CMK (cell line): ENCODE measurements at places on chromosomes 4 and X.

GRCh38 chr4:131650951-131651350, 1498.1 kb upstream of the PCDH10 start:
- no peak for DNase-seq

DNA sequence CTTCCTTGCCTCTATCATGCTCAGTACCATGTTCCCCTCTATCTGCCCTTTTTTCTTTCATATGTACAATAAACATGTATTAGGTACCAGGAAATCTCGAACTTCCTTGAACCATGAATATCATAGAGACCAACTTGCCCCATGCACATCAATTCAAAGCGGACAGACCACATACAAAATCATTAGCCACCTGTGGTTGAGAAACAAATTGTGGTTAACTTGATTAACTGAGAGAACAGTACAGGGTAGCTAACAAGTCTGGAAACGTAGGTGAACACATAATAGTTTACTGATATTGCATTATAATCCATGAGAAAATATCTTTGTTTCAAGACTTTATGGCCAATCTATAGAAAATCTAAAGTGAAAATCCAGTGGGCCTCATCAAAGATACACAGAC, 8.2 kb downstream of the CASP3 start:
- no peak for DNase-seq

DNA sequence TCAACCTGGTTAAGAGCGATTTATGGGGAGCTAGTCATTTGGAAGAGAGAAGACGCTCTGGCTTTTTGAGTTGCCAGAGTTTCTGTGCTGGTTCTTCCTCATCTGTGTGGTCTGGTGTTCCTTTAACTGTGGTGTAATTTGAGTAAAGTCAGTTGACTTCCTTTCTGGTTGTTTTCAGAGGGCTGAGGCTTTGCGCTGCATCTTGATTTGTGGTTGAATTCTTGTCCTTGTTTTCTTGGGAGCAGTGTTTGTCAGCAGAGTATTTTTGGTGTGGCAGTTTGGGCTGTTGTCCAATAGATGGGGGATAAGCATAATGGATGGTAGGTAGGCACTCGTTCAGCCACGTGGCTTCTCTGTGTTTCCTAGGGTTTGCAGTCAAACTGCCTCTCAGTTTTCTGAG, 2143.2 kb upstream of the TENM3 start:
- no peak for DNase-seq

- DNase-seq = no peak
Measured at GRCh38 chr4:6907658-6908191, 1.9 kb upstream of the TBC1D14 start.

- no peak for DNase-seq
Measured at GRCh38 chrX:67574696-67575095, 30.9 kb downstream of the AR start.

GRCh38 chr4:60948008-60948407, 252.1 kb upstream of the ADGRL3 start:
- DNase-seq = no peak

DNA sequence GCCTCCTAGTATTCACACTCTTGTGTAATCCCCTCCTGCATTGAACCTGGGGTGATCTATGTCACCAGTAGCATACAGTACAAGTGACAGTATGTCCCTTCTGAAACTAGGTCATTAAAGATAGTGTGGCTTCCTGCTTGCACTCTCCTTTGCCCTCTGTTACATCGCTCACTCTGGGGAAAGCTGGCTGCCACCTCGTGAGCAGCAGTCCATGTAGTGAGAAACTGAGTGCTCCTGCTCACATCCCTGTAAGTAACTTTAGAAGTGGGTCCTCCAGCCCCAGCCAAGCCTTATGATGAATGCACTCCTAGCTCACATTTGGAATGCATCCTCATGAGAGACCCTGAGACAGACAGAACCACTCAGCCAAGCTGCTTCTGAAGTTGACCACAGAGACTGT, 89.8 kb upstream of the TNIP3 start:
- no peak for DNase-seq

- no peak for DNase-seq
Measured at GRCh38 chr4:83603129-83603528, 67.2 kb downstream of the GPAT3 start.

DNA sequence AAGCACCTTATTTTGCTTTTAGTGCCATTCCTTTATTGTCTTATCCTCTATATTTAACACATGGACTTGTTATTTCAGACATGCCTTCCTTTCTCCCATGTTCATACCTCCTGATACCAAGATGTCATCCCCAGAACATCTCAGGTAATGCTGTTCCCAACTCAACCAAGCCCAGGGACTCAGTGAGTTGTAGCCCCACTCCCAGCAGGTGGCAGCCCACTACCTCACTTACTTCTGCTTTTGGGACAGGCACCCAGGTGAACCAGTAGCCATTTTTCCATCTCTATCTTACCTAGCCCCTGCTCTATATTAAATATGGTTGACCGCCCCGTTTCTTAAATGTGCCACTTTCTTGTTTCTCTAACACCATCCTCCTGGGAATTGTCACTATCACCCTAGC, 199.0 kb downstream of the DCHS2 start:
- no peak for DNase-seq

- no peak for DNase-seq
Measured at GRCh38 chr4:188246488-188246887, 107.2 kb downstream of the TRIML1 start.

DNA sequence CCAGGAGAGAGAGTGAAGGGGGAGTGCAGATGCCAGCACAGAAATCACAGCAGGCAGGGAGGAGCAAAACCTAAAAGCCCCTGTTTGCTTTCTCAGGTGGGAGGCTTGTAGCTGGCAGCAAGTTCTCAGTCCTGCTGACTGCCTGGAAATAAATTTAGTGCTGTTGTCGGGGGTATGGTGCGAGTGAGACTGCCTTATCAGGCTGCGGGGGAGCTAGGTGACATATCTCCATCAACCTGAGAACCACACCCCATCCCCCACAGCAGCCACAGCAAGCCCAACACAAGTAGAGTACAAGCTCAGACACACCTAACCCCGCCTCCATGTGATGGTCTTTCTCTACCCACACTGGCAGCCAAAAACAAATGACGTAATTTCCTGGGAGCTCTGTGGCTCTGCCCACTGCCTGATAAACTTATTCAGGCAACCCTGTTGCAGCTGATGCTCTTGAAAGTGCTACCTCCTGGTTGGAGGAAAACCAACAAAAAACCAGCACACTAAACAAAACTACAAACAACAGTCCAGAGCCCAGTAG, 953.4 kb upstream of the NDST4 start:
- no peak for DNase-seq

DNA sequence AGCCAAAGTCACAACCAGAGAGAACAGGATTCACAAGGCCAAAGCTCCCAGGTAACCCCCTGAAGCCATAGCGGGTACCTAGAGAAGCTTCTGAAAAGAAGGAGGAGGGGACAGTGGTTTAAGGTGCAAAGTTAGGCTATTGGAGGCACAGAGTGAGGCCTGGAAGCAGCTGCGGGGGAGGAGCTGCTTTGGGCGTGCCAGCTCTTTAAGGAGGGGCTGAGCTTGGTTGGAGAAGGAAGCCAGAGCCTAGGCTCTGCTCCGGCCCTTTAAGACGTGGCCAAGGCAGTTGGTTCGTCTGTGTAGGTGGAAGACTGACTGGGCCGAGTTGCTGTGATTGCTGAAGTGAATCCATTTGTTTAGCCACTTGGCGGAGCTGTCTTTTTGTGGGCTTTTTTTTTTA, 1.5 kb downstream of the KLF8 start:
- no peak for DNase-seq

DNA sequence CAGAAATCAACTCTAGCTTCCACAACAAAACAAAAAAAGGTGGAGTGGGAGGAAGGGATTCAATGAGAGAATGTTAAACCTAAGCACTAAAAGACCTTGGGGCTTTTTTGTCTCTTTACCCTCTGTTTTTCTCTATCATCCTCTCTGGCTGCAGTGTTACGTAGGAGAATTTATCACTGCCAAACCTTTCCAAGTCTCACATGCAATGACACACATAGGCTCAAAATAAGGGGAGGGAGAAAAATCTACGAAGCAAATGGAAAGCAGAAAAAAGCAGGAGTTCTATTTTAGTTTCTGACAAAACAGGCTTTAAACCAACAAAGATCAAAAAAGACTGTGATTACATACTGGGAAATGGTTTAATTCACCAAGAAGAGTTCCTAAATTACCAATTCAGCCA, 152.1 kb downstream of the ADGRA3 start:
- no peak for DNase-seq

- DNase-seq = no peak
Measured at GRCh38 chr4:185559915-185560281, 24.6 kb upstream of the PDLIM3 start.

DNA sequence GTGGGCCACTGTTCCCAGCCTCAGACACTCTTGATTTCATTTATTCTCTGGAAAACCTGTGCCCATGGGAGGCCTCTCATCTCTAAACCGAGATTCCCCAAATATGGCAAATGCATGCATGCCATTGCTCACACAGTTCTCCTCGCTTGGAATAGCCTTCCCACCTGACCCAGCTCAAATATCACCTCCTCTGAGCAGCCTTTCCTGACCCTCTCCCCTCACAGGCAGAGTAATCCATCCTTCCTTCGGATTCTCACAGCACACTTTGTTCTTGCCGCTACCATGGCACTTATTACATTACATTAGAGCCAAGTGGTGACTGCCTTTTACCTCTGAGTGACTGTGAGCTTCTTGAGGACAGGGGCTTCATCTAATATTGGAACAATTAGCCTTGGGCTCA, 209.5 kb downstream of the HS6ST2 start:
- no peak for DNase-seq

GRCh38 chrX:19629541-19629940, 114.2 kb upstream of the MAP3K15 start:
- no peak for DNase-seq

DNA sequence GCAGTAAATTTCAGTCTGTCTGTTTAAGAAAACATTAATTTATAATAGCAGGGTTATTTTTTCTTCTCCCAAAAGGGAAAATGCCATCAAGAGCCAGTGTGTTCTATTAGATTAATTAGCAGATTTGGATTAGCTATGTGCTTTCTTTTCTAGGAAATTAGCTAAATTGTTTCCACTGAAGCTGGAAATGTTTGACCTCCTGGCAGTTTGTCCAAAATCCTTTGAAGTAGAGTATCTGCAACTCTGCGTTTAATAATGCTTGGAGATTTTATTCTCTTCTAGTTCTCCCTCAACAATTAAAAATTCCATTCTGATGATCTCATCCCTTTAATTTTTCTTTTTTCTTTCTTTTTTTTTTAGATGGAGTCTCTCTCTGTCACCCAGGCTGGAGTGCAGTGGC, 27.1 kb upstream of the HOPX start:
- DNase-seq = no peak

DNA sequence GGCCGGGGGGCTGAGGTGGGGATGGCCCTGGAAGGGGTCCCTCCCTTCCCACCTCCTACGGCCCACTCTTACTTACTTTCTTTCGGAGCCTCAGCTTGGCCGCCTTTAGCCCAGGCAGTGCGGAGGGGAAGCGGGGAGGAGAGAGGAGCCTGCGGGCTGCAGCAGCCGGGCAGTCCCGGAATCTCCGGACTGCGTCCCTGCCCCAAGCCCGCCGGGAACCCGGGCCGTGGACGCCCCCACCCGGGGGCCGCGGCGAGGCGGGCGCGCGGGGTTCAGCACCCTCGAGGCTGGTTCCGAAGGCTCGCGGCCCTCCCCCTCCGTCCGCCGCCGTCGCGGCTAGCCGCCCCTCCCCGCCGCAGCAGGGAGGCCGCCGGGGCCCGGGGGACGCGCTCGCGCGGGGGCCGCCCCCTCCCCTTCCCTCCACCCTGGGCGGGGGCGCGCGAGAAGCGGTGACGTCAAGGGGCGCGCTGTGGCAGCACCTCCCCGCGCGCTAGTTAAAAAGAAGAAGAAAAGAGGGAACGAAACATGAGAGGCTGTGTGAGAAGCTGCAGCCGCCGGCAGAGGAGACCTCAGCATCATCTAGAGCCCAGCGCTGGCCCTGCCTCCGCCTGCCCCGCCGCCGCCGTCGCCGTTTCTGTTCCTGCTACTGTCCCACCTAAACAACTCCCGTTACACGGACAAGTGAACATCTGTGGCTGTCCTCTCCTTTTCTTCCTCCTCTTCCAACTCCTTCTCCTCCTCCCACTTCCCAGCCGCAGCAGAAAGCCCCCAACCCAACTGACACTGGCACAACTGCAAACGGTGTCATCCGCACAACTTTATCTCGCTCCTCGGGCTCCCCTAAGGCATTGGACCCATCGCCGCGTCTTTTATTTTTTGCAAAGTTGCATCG, at the start of gene HHIP:
Gene HHIP, plus strand, starts transcription at position 526 of the 892 bp plus-strand sequence. CDS start 520 bp downstream, outside the sequence.
- DNase-seq = no peak

- no peak for DNase-seq
Measured at GRCh38 chr4:80268936-80269335, 2.5 kb downstream of the FGF5 start.

DNA sequence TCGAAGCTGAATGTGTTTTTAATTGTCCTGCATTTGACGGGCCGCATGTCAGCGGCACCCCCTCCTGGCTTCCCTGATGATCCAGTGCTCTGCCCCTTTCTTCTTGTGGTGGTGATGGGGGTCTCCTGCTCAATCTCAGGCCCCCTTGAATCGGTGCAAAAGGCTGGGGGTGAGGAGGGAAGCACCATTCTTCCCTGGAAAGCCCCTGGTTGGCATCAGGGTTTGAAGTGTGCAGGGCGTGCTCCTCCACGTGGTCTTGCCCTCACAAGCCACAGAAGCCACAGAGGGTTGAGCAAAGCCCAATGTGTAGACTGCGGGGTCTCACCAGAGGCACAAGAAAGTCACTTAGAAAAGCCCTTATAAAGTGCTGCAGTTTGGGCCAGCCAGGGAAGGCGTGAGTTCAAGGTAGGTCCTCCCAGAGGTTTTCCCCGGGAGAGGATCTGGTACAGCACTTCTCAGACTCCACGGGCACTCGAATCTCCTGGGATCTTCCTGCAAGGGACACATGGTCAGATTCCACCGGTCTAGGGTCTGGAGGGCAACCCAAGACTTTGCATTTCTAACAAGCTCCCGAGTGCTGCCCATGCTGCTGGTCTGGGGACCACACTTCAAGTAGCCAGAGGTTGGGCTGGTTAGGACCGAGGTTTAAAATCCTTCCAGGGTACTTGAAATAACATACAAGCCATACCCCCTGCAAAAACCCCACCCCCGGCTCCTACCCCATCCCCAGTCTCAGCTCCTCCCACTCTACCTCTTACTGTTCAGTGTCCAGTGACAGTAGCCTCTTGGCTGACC, 35.1 kb downstream of the PSAPL1 start:
- no peak for DNase-seq

- no peak for DNase-seq
Measured at GRCh38 chr4:68591204-68591603, 15.1 kb upstream of the UGT2B17 start.

GRCh38 chr4:65392488-65392887, 277.8 kb downstream of the EPHA5 start:
- no peak for DNase-seq

- no peak for DNase-seq
Measured at GRCh38 chr4:38582889-38583470, 81.0 kb upstream of the KLF3 start.
